Mesothelial cell of epicardium (in vitro differentiated cells): ENCODE measurements at places on chromosomes 3 and 15. TPM values are rescaled to one million over a fixed set of nuclear protein-coding genes. Genes with fewer than 3 reads are reported as not detected.

The ATP13A5 gene
- total RNA-seq = not detected in 3 replicates

The CCR4 gene
- total RNA-seq = 0.07 TPM in 1 of 3 replicates, not detected in the others

The SH2D7 gene
- total RNA-seq = not detected in 3 replicates

The RGMA gene
- 23.6 to 26.1 TPM (median 24.3 TPM) in 3 replicates for total RNA-seq

The CCR3 gene
- total RNA-seq = not detected in 3 replicates

The SNX4 gene
- 24.4 to 29.9 TPM (median 24.6 TPM) in 3 replicates for total RNA-seq

- no peaks in the 10 kb centered on the region for H3K4me1 ChIP-seq
- H3K27me3 ChIP-seq = no peaks in the 10 kb centered on the region
- no peak for DNase-seq
- H3K36me3 ChIP-seq = peaks cover 21% of the 10 kb centered on the region
Observed at GRCh38 chr3:8824238-8824637, 54.8 kb upstream of the OXTR start.

DNA sequence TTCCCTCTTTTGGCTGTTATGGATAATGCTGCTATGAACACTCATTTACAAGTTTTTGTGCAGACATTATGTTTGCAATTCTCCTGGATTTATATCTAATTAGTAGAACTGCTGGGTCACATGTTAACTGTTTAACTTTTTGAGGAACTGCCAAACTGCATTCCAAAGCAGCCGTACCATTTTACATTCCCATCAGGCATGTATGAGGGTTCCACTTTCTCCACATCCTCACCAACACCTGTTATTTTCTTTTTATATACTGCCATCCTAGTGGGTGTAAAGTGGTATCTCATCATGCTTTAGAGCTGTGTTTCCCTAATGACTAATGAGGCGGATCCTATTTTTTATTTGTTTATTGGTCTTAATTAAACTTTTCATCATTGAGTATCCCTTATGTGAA lies 9.2 kb downstream of the KPNA4 start:
- DNase-seq = no peak
- H3K27ac ChIP-seq = no peak overlapping the region
- peaks cover 19% of the 10 kb centered on the region for H3K36me3 ChIP-seq
- H3K4me1 ChIP-seq = peaks cover 9% of the 10 kb centered on the region
- no peaks in the 10 kb centered on the region for H3K27me3 ChIP-seq
- no peak overlapping the region for H3K4me3 ChIP-seq

DNA sequence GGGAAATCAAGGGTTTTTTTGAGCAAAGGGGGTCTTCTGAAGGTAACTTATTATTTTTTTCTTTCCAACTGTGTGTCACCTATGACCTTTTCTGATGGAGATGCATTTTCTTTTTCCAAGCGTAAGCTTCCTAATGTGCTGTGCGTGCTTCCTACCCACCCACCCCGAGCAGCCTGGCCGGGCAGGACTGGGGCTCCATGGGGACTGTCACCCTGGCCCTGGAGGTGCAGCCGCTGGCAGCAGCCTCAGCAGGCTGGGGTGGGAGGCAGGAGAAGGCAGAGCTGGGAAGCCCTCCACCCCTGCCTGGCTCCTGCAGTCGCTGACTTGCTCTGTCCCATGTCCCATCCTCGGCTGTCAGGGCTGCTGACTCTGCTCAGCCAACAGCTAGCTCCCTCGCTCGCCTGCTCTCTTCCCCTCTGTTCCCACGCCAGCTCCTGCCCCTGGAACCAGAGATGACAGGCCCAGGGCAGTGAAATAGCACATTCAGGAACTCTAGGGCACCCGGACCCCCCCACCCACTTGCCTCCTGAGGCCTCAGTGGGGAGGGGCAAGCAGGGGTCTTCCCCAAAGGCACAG lies 21.4 kb downstream of the IDH2 start:
- no peak overlapping the region for H3K4me3 ChIP-seq
- H3K36me3 ChIP-seq = peaks cover 17% of the 10 kb centered on the region
- peak overlapping the region; percentile 34 for H3K27ac ChIP-seq
- peaks cover 3% of the 10 kb centered on the region for H3K4me1 ChIP-seq

GRCh38 chr3:42547401-42547945 lies 34.3 kb downstream of the SEC22C start:
- DNase-seq = peak; percentile 78
- H3K27me3 ChIP-seq = no peaks in the 10 kb centered on the region
- no peak overlapping the region for H3K4me3 ChIP-seq
- no peaks in the 10 kb centered on the region for H3K4me1 ChIP-seq
- peaks cover 6% of the 10 kb centered on the region for H3K36me3 ChIP-seq

GRCh38 chr15:98530570-98530969 lies 117.8 kb upstream of the IGF1R start:
- no peak for DNase-seq
- peaks cover 22% of the 10 kb centered on the region for H3K27me3 ChIP-seq
- H3K4me1 ChIP-seq = no peaks in the 10 kb centered on the region

DNA sequence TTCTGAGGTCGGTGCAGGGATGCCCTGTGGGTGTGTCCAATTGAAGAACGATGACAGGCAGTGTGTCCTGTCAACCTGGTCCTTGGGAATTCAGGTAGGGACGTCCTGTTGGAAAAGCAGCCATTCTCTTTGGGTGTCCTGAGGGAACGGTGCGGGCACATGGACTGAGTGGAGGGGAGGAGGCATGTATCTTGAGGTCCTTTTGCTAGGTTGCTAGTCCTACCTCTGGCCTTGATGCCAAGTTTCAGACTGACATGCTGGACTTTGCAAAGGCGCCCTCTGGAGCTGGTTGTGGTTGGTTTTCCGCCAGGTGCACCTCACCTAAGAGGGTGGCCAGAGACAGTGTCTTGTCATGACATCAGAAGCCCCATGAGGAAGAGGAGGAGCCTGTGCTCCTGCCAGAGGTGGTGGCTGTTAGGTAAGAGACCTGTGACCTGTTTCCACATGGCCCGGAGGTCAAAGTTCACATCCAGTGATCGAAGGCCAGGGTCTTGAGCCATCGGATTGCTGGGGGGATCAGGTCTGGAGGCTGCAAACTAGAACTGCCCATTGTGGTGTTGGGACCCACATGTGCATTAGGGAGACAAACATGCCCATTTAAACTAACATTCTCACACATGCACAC lies 106.3 kb downstream of the SNRPN start:
- H3K27ac ChIP-seq = no peak overlapping the region
- H3K4me3 ChIP-seq = no peak overlapping the region
- peaks cover 99% of the 10 kb centered on the region for H3K36me3 ChIP-seq
- no peaks in the 10 kb centered on the region for H3K4me1 ChIP-seq

- no peaks in the 10 kb centered on the region for H3K36me3 ChIP-seq
- no peaks in the 10 kb centered on the region for H3K4me1 ChIP-seq
- no peak within 1 kb of the TSS for H3K27ac ChIP-seq
- no peak for DNase-seq
- H3K27me3 ChIP-seq = peaks cover 23% of the 10 kb centered on the region
Observed at GRCh38 chr15:100528833-100529428, at the start of gene CERS3. TSS of gene CERS3 (minus strand) at chr15:100528950. CDS start at chr15:100501849, 27,101 bp downstream.

DNA sequence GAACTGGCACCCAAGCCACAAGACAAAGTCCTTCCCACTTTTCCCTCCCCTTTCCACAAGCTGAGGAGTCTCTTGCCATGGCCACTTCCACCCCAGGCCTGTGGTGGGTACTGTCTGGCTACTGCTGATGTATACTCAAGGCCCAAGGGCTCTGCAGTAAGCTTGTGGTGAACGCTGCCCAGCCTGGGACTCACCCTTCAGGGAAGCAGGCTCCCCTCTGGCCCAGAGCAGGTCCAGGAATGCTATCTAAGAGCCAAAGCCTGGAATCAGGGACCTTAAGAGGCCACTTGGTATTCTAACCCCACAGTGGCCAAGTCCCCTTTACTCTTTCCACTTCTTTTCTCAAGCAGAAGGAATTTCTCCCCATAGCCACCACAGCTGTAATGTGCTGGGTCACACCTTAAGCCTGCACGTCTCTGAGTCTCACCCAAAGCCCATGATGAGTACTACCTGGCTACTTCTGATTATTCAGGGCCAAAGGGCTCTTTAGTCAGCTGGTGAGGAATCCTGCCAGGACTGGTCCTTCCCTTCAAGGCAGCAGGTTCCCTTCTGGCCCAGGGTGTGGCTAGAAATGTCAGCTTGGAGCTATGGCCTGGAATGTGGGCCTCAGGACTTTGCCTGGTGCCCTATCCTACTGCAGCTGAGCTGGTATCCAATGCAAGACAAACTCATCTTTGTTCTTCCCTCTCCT lies 4.0 kb downstream of the PATL2 start:
- H3K36me3 ChIP-seq = peaks cover 4% of the 10 kb centered on the region
- no peak for DNase-seq
- no peaks in the 10 kb centered on the region for H3K27me3 ChIP-seq
- no peak overlapping the region for H3K4me3 ChIP-seq

DNA sequence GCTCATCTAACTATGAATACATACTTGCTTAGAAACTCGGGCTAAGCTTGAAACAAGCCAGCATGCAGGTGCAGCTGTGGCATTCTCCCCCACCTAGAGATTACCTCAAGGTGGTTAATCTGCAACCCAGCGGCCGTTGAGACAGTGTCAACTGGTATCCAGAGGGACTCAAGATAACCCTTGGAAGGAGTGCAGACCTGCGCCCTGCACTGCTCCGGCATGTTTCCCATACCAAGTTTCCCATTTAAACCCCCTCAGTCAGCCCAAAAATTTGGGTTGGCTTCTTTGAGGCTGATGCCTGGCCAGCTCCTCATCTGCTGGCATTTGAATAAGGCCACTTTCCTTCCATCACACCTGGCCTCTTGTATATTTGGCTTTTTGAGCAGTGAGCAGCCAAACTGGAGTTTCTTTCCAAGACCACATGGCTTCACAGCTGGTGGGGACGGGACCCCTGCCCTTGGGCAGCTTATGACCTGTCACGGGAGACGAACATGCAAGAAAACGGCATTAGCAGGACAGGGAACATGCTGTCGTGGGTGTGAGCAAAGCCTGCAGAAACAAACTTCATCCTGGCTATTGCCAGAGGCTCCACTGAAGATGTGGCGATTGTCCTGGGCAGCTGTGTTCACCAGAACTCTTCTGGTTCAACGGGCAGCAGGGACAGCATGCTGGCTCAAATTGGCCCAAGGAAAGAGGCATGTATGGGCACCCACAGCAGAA lies 98.2 kb downstream of the PLXNA1 start:
- no peak overlapping the region for H3K27ac ChIP-seq
- DNase-seq = no peak
- H3K36me3 ChIP-seq = no peaks in the 10 kb centered on the region
- H3K4me1 ChIP-seq = no peaks in the 10 kb centered on the region
- H3K27me3 ChIP-seq = peaks cover 29% of the 10 kb centered on the region

- H3K27me3 ChIP-seq = no peaks in the 10 kb centered on the region
- H3K4me1 ChIP-seq = peaks cover 27% of the 10 kb centered on the region
- no peak for DNase-seq
- no peak overlapping the region for H3K4me3 ChIP-seq
Observed at GRCh38 chr3:111851511-111851954, 7.5 kb upstream of the PHLDB2 start.

DNA sequence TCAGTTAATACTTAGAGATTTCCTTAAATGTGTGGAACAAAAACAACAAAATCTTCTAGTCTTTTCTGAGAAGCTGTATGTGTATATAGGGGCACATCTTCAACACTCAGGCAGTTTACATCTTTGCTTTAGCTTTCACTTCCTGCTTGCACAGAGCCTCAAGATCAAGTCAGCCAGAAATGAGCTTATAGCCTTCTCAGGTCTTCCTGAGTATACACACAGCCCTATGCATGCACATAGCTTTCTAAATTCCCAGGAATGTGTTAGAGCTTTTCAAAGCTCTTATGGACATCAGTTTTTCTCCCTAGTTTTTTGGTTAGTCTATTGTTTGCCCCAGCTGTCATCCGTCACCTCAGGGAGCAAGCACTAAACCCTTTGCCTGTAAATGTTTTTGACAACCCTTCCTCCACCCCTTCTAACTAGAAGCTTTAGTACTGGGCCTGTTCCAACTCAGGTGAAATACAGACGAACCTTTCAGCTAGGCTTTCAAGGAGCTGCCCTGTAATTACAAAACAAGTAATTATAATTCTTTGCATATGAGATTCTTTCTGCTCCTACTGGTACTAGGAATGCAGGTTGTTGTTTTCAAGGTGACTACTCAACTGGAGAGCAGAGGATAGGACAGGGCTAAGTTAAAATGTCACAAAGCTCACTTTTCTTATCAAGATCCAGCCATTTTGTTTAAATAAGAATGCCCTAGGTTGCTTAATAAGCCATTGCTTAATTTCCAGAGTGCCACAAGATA lies 22.6 kb upstream of the MTMR10 start:
- H3K27ac ChIP-seq = no peak overlapping the region
- peaks cover 5% of the 10 kb centered on the region for H3K4me1 ChIP-seq
- H3K27me3 ChIP-seq = no peaks in the 10 kb centered on the region
- no peak overlapping the region for H3K4me3 ChIP-seq

DNA sequence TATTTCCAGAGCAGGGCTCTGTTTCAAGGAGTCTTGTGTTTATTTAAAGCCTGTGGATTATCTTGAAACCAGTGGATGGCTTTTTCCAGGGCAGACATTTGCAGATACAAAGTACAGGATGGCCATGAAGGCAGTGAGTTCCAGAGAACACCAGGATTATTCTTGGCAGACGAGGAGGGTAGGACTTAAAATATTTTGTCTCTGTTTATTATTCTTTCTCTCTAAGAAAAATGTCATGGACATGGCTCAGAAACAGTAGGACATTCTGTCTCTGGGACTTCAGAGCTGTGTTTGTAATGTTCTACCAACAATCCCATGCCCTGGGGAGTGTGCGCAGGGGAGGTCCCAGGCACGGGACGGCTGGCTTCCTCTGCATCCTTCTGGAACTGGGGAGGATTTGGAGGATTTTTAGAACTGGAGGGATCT lies 125.9 kb downstream of the ATP10A start:
- no peaks in the 10 kb centered on the region for H3K36me3 ChIP-seq
- no peak for DNase-seq
- no peak overlapping the region for H3K4me3 ChIP-seq
- peak overlapping the region; percentile 58 for H3K27ac ChIP-seq

GRCh38 chr3:32383136-32383711 lies 8.4 kb upstream of the CMTM7 start:
- peaks cover 8% of the 10 kb centered on the region for H3K4me1 ChIP-seq
- H3K27ac ChIP-seq = no peak overlapping the region
- H3K27me3 ChIP-seq = no peaks in the 10 kb centered on the region
- DNase-seq = no peak
- H3K36me3 ChIP-seq = no peaks in the 10 kb centered on the region

GRCh38 chr15:70150405-70150747 lies 52.7 kb upstream of the TLE3 start:
- no peak overlapping the region for H3K4me3 ChIP-seq
- peaks cover 62% of the 10 kb centered on the region for H3K4me1 ChIP-seq
- no peaks in the 10 kb centered on the region for H3K27me3 ChIP-seq
- no peaks in the 10 kb centered on the region for H3K36me3 ChIP-seq
- no peak for DNase-seq

- peaks cover 15% of the 10 kb centered on the region for H3K4me1 ChIP-seq
- H3K27me3 ChIP-seq = no peaks in the 10 kb centered on the region
- no peak for DNase-seq
- H3K36me3 ChIP-seq = no peaks in the 10 kb centered on the region
Observed at GRCh38 chr3:36813305-36813704, 49.0 kb upstream of the DCLK3 start.

DNA sequence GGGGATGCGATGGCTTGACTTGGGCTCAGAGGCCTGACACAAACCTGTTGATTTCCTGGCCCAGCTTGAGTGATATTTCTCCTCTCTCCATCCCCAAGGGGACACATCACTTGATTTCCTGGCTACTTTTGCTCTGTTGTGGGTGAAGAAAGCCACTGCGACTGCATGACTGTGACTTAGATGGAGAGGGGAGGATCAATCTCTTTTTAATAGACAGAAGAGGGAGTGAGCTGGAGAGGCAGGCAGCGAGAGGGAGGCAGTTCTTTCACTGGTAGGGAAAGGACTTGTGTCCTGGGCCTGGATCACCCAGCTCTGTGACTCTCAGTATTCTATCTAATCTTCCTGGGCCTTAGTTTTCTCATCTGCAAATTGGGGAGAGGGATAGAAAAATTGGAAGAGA lies 189.8 kb upstream of the RGMA start:
- no peaks in the 10 kb centered on the region for H3K36me3 ChIP-seq
- no peak overlapping the region for H3K4me3 ChIP-seq
- DNase-seq = no peak
- peaks cover 8% of the 10 kb centered on the region for H3K4me1 ChIP-seq
- H3K27me3 ChIP-seq = peaks cover 26% of the 10 kb centered on the region
